Kidney epithelial cell (primary cell): ENCODE measurements at places on chromosomes 7 and 10. TPM values are rescaled to one million over a fixed set of nuclear protein-coding genes. Genes with fewer than 3 reads are reported as not detected.
A peak's percentile ranks its signal among the peaks of the same experiment; 100 is the strongest.

The NXPH1 gene
- total RNA-seq, result not detected in 2 replicates

The GSDME gene
- total RNA-seq, result 72.3 and 84.8 TPM in 2 replicates

The TMEM140 gene
- 0.75 and 1.8 TPM in 2 replicates for total RNA-seq

The PRSS37 gene
- not detected in 2 replicates for total RNA-seq

The CYP26A1 gene
- 0.14 TPM in 1 of 2 replicates, not detected in the other for total RNA-seq

The INTS1 gene
- 84.3 and 109 TPM in 2 replicates for total RNA-seq

The COBL gene
- total RNA-seq, result 6.4 and 7.1 TPM in 2 replicates

The EGR2 gene
- total RNA-seq, result 0.67 and 1.2 TPM in 2 replicates

The HOXA6 gene
- total RNA-seq, result 4.8 and 10.5 TPM in 2 replicates

The TDRD1 gene
- total RNA-seq, result not detected in 2 replicates

The PNLIPRP1 gene
- not detected in 2 replicates for total RNA-seq

- no peak for DNase-seq
Measured at GRCh38 chr10:89773081-89773480, 71.7 kb downstream of the KIF20B start.

GRCh38 chr10:4062072-4062471, 277.1 kb upstream of the KLF6 start:
- DNase-seq, result no peak

- DNase-seq, result no peak
Measured at GRCh38 chr10:75736151-75736640, 304.8 kb downstream of the LRMDA start.

GRCh38 chr10:28633750-28634149, 43.6 kb upstream of the BAMBI start:
- DNase-seq, result peak; percentile 58

GRCh38 chr10:60417024-60417423, 27.3 kb upstream of the ANK3 start:
- DNase-seq, result no peak

- no peak for DNase-seq
Measured at GRCh38 chr7:50867034-50867356, 84.3 kb upstream of the GRB10 start.

GRCh38 chr7:4282434-4283223, 399.5 kb upstream of the FOXK1 start:
- peak; percentile 12 for DNase-seq

DNA sequence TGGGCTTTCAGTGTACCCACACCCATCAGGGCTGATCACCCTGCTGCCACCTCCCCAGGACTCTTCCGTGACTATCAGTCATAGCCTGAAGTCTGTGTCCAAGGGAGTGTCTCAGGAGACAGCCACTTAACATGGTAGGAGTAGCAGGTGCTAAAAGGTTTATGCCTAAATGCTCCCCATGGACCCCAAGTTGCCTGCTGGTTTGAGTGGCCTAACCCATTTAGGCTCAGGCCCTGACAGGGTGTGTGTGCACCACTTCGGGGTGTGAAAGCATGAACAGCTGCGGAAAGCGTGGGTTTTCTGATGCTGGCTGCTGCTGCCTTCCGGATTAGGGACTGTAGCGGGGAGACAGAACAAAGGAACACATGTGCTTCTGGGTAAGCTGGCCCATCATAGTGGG, 93.2 kb upstream of the SAMD8 start:
- no peak for DNase-seq

DNA sequence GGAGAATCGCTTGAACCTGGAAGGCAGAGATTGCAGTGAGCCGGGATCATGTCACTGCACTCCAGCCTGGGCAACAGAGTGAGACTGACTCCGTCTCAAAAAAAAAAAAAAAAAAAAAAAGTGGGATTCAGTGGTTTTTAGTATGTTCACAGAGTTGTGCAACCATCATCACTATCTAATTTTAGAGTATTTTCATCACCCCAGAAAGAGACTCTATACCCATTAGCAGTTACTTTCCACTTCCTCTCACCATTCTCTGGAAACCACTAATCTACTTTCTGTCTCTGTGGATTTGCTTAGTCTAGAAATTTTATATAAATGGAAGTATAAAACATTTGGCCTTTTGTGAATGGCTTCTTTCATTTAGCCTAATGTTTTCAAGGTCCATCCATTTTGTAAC, 113.4 kb downstream of the ST7 start:
- no peak for DNase-seq

GRCh38 chr7:156559001-156559400, 81.6 kb upstream of the RNF32 start:
- no peak for DNase-seq

GRCh38 chr7:5567790-5568189, 144.2 kb upstream of the TNRC18 start:
- DNase-seq, result no peak

- DNase-seq, result no peak
Measured at GRCh38 chr10:82922755-82923154, 1047.8 kb downstream of the NRG3 start.

DNA sequence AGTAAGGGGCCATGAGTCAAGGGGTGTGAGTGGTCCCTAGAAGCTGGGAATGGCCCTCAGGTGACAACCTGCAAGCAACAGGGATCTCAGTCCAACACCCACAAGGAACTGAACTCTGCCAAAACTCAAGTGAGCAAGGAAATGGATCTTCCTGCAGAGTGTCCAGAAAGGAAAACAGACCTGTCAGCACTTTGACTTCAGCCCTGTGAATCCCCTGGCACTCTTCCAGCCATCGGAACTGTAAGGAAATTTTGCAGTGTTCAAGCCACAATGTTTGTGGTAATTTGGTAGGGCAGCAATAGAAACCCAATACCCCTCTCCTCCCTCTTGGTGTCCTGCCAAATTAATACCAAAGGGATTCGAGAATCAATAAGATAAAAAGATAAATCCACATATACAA, 6.9 kb downstream of the LYZL1 start:
- DNase-seq, result no peak

DNA sequence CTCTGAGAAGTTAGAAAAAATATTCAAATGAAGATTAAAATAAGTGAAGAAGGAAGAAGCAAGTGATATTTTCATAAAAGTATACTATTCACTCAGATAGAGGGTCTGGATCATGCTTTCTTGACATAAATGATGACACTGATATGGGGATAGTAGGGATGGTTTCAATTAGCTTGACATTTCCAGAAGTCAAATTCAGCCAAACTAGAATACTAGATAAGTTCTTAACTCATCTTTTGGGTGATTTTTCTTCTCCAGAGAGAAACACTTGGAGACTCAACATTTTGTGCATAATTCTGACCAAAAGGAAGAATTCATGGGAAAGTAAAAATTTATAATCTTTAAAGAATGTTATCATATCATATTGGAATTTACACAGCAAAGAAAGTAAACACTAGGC, 152.0 kb upstream of the LRGUK start:
- DNase-seq, result no peak

- no peak for DNase-seq
Measured at GRCh38 chr10:21510241-21511094, 15.0 kb downstream of the SKIDA1 start.

- peak; percentile 29 for DNase-seq
Measured at GRCh38 chr10:13536674-13537366, 8.0 kb upstream of the BEND7 start.

DNA sequence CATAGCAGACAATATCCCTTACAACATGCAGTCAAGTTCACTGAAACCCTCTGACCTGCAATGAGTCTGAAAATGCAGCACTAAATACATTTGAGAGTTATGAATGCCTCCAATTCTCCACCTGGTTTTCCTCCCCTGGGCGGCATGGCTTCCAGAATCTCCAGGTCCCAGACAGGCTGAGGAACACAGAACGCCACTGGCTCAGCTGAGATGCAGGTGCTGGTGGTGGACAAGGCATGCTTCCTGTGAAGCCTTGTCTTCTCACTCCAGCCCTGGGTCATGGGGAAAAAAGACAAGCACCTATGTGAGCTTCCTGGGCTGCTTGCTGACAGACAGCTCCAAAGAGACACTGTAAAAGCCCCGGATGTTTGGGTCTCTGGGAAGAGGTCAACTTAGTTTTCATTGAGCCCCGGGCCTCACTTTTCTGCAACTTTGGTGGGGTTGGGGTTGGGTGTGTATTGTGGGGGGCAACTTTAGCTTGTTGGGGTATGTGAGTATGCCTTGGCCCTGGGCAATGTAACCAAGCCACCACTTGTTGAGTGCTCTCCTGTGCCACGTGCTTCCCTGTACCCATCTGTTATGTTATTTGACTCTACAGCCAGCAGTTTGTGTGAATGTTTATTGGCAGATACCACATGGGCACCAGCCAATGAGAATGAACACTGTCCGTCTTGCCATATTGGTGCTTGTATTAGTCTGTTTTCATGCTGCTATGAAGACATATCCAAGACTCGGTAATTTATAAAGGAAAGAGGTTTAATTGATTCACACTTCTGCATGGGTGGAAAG, 127.8 kb downstream of the EMX2 start:
- DNase-seq, result no peak

DNA sequence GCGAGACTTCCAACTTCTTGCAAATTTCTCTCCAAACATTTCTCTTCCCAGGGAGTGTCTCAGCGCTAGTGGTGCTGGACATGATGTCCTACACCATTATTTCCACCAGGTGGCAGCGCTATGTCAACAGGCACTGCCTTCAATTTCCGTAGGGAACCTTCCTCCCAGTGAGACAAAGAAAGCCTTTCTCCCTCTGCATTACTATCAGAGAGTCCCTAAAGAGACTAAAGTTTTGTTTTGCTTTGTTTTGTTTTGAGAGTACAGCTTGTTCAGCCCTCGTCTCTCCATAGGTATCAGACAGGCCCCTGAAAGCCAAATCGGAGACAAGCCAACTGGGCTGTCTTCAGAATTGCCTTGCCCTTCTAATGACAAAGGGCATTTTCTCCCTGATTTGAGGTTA, 44.2 kb upstream of the GGCT start:
- DNase-seq, result no peak

DNA sequence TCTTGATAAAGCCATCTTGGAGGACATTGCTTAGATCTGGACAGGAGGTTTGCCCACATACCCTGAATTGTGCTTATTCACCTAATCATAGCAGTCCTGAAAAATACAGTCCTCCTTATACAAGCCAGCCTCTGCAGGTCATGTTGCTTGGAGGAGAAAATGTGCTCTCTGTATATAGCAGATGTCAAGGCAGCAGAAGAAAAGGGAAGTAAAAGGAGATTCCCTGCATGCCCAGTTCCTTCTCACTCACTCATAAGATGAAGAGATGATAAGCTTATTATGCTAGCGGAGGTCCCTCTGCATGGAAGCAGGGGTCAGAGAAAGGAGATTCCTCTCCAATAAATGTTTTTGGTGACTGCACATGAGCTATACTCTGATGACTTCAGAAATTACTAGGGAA, 458.8 kb upstream of the ZMIZ1 start:
- no peak for DNase-seq

GRCh38 chr7:121069346-121070100, 81.0 kb downstream of the CPED1 start:
- DNase-seq, result no peak

DNA sequence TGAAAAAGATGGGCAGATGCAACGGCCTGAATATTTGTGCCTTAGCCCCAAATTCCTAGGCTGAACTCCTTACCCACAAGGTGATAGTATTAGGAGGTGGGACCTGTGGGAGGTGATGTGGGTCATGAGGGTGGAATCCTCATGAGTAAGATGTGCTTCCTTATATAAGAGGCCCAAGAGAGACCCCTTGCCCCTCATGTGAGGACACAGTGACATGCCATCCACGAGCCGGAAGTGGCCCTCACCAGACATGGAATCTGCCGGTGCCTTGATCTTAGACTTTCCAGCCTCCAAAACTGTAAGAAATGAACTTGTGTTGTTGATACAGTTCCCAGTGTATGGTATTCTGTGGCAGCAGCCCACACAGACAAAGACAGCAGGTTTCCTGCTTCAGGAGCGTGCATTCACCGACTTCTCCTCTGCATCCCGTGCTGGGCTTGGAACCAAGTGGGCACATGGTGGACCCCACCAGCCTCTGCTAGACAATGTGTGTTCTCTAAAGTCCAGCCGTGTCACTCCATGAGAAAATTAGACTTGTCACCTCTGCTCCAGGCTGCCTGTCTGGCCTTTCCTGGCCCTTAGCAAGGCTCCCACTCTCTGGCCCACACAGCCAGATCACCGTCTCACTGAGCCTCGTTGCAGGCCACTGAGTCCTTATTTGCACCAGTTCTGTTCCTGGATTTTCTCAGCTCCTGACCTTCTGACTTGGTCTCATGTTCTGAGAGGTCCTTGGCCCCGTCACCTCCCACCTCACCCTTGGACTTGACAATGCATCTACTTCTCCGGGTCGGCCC, 52.9 kb upstream of the CACUL1 start:
- DNase-seq, result no peak

DNA sequence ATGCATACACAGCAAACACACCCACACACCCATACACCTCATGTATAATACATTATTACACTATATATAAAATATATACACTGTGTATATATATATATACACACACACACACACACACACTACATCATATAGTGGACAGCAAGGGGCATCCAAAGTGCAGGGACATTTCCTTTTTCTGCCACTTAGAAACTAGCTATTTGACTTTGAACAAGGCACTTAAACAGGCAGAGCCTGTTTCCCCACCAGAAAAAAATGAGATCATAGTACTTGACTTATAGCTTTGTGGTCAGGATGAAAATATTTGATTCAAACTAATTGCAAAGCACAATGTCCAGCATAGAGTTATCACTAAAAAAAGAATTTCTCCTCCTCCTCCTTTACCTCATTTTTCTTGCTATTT, 254.3 kb upstream of the NPVF start:
- no peak for DNase-seq

- no peak for DNase-seq
Measured at GRCh38 chr7:45685619-45686240, 111.6 kb downstream of the ADCY1 start.

DNA sequence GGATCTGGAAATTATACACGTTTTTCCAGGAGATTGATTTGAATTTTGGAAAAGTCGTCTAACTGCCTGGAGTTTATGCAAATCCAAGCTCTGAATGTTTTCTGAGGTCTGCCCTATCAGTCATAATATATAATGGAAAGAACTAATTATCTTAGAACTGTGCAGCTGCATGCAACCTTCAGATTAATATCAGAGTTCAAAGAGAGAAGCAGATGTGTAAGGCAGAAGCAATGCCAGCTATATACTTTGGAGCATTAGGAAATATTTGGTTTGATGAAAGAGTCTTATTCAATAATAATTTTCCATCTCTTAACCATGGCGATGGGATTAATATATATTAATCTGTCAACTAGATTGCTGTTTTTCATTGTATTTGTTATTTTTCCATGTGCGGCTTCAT, 500.9 kb downstream of the NEBL start:
- no peak for DNase-seq

GRCh38 chr10:1109795-1110673, 53.8 kb downstream of the WDR37 start:
- peak; percentile 88 for DNase-seq

GRCh38 chr10:101858723-101859500, 15.3 kb upstream of the KCNIP2 start:
- no peak for DNase-seq

DNA sequence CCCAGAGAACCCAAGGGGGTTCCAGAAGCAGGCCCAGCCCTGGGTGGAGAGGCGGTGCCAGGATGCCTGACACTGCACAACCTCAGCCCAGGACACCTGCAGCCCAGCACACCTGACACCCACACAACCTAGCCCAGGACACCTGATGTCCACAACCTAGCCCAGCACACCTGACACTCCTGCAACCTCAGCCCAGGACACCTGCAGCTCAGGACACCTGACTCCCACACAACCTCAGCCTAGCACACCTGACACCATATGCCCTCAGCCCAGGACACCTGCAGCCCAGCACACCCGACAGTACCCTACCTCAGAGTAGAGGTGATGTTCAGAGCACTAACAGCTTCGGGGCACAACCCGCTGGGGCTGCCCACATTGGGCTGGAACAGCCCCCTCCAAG, 87.3 kb downstream of the PAXIP1 start:
- no peak for DNase-seq

GRCh38 chr7:38229386-38229785, 44.0 kb downstream of the TARP start:
- DNase-seq, result no peak
